Right kidney (tissue), 9 donors: ENCODE measurements at places on chromosomes 2 and 18.
A peak's percentile ranks its signal among the peaks of the same experiment; 100 is the strongest.

- DNase-seq, result no peak
Observed at GRCh38 chr2:216171011-216171410, 61.9 kb downstream of the XRCC5 start.

DNA sequence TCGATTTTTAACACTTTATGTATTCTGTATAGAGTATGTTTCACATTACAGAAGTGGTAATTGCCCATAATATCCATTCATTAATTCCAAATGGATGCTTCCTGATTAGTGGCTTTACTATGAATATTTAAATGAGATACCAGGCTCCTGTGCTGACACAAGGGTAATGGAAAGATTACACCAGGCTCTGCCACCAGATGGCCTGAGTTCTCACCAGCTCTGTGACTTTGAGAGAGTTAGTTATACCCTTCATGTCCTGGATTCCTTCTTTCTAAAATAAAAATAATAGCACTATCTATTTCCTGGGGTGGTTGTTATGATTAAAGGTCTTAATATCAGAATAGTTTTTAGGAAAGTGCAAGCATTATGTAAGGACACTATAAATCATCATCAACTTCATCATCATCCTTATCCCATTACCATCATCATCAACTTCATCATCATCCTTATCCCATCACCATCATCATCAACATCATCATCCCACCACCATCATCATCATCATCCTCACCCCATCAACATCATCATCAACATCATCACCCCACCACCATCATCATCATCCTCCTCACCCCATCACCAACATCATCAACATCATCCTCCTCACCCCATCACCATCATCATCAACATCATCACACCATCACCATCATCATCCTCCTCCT, 151.8 kb downstream of the DNER start:
- no peak for DNase-seq

DNA sequence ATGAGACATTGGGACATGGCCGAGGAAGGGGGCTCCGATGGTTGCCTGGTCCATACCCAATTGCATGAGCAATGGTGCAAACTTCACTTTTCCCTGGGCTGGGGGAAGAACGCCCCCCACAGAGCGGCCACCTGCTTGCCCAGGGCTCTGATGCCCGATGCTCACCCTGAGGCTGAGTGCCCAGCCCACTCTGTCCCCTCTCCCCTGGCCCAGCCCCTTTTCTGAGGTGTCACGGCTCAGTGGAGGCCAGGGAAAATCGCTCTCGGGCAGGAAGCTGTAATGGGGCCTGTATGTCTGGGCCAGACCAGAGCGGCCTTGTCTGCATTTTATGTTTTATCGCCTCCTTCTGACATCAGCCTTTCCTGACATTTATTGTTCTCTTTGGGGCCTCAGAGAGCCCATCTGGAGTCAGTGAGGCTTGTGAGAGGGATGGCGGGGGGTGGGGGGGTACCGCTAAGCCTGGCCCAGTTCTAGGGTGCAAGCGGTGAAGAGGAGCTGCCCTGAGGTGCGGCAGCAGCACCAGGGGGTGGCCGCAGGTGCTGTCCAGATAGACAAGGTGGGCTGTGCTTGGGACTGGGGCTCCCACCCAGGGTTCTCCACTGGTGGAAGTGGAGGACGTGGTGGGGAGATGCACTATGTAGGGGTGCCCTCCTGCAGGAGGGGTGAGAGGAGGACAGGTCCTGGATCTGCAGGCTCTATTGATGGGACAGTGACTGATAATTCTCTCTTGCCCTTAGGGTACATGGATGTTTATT, 46.2 kb downstream of the INHBB start:
- no peak for DNase-seq

GRCh38 chr2:149068996-149069888, 30.7 kb downstream of the LYPD6B start:
- no peak for DNase-seq

DNA sequence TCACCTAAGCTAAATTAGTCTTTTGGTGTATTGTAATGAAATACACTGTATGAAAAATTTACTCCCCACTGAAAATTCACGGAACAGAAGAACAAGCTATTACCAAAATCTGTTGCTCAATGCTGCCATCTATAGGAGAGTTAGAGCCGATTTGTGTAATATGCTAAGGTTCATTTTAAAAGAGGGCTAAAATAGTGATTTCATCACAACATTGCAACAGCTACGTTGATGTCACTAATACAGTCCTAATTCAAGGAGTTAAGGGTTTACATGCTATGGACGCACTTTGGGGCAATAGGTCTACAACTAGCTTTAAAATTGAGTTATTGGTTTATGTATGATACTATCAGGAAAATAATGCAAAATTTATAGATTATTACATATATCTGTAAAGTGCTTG, 3.0 kb upstream of the IRS1 start:
- peak; percentile 12 for DNase-seq

DNA sequence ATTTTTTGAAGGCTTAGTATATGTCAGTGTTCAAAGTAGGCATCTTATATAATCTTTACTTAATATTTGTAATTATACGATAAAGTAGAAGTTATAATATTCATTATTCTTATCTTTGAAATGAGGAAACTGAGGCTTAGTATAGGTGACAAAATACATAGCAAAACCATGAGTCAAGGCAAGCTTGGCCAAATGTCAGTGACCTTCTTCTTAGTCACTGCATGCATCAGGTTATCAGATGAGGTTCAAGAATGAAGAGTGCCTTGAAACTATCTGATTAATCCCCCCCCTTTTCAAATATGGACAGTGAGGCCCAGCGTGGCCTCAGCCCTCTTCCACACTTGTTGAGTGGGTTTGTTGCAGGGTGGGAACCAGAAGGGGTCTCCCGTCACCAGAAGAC, 59.3 kb downstream of the PMAIP1 start:
- no peak for DNase-seq

DNA sequence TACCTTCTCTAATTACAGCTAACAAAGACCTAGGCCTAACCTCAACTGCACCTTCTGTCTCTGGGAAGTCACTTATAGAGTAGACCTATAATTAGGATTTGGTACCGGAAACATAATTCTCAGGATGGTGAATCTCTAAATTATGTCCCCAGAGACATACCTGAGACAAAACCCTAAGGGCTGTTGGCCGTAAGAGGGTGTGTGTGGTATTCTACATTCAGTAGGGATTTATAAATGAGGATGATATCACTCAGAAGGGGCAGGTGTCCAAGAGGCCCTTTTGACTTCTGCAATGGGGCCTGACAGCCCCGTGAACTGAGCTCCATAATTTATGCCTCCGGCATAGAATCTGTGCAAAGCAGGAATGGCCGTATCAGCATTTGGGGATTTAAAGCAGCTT, 13.5 kb upstream of the DARS1 start:
- DNase-seq, result no peak

GRCh38 chr2:111666160-111666559, 217.8 kb downstream of the ANAPC1 start:
- DNase-seq, result no peak

GRCh38 chr18:3874125-3874524, 424.2 kb downstream of the TGIF1 start:
- no peak for DNase-seq

- DNase-seq, result no peak
Observed at GRCh38 chr2:200438251-200438650, 71.6 kb downstream of the KCTD18 start.

DNA sequence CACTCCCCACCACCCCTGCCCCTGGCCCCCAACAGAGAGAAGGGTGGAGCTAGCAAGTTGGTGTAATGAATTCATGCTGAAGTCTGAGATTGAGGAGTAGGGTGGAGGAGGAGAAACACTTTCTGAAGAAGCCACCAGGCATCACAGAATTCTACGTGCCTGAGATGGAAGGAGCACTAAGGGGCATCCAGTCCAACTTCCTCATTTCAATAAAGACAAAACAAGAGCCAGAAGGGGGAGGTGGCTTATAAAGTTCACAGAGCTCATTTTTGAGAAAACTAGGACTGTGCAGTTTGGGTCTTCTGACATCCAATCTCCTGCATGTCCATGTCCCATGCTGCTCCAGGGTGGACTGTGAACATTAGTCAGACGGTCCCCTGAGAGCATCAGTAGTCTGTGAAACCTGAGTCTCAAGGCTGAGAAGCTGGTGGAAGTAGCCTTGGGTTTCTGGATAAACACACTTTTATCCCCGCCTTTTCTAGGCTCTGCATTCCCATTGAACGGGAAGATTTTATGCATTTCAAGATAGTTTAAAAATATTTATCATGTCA, 77.7 kb downstream of the TRIM43 start:
- DNase-seq, result no peak

DNA sequence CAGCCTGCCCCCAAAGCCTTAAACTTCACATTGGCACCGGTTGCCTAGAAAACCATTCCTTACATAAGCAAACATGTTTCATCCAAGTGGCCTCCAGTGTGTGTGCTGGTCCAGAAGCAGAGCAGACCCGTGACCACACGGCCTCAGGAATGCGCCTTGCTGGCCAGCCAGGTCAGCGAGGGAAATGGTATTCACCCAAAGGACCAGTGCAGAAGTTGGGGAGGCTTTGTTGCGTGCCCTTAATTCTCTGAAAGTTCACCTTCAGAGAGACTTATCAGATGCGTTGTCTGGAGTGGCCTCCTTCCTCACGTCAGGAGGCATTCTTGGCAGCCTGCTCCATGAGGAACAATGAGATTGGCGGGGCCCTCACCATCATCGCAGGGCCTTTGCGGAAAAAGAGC, 25.9 kb downstream of the NRP2 start:
- DNase-seq, result no peak

DNA sequence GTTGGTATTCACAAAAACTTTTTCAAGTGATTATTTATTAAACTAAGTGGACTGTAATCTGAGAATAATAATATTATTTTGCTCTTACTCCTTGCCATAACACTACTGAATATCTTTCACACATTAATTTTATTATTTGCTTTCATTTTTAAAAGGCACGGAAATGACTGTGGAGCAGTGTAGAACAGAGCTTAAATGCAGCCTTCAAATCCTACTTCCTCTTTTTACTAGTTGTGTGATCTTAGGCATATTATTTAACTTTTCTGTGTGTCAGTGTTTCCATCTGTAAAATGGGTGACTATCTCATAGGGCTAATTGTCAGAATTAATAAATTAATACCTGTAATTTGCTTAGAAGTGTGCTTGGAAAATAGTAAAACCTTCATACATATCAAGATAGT, 55.5 kb upstream of the SLC8A1 start:
- DNase-seq, result no peak

DNA sequence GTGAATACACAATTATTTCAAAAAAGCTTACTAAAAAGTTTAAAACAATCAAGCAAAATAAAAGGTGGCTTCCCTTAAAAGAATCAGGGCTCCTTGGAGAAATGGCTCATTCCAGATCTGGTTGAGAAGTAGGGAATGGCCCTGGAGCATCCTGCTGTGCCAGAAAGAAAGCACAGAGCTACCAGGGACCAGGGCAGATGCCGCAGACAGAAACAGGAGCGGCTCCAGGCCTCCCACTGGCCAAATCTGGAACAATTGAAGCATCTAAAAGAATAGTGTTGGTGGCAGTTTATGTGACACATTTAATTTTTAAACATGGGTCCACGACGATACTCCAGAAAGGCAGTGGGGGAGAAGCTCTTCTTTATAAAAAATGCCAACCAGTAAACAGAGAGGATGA, 75.5 kb downstream of the GBX2 start:
- no peak for DNase-seq

- DNase-seq, result peak; percentile 44
Observed at GRCh38 chr18:13471971-13472628, 253.5 kb downstream of the LDLRAD4 start.

- DNase-seq, result no peak
Observed at GRCh38 chr2:3656762-3657721, 958 bp upstream of the ALLC start.

- DNase-seq, result peak; percentile 21
Observed at GRCh38 chr2:138777996-138778395, 2.2 kb downstream of the NXPH2 start.

- no peak for DNase-seq
Observed at GRCh38 chr2:109333414-109334210, 204.6 kb downstream of the SH3RF3 start.

- no peak for DNase-seq
Observed at GRCh38 chr2:96969321-96969720, 17.1 kb downstream of the FAM178B start.

- DNase-seq, result no peak
Observed at GRCh38 chr2:152618193-152618564, 99.1 kb downstream of the PRPF40A start.

DNA sequence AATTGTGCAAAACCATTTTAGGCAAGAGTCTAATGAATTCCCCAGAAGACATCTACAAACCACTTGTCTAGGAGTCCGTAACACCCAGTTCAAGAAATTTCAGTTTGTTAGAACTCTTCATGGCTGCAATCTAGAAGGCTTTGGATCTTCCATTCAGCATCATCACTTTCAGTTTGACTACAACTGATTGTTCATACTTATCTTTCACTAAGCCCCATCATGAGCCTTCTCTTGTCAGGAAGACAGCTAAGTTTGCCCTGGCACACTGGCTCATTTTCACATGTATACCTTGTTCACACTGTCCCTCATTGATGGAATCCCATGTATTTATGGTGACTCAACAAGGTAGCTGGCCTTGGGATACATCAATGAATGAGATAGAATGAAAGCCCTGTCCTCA, 898.4 kb upstream of the CELF4 start:
- no peak for DNase-seq

DNA sequence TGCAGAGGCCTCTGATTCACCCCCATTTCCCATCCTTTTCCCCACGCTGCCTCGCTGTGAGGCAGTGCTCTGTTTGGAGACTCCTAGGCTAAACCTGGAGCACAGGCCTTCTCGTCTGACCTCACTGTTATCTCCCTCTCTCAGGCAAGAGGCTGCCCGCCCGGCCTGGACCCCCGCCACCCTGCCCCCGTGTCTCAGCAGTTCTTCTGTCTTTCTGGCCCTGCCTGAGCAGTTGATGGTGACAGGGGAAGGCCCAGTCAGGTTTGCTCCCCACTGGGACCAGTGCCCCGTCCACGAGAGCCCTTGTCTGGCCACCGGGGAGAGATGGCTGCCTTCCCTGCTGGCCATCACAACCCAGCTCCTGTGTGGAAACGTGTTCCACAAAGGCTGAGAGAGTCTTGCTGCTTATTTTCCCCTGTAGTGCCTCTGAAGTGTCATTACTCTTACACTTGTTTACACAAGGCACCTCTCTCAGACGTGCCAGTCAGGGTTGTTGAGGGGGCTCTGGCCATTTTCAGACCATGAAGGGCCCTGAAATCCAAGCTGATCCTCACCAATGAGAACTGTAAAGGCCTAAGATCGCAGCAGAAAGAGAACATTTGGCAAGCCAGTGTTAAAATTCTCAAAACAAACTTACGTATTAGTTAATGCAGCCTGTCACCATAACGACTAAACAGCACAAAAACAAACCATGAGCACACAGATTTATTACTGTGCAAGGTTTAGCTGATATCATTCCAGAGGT, 210.9 kb downstream of the NDUFA10 start:
- no peak for DNase-seq
